ENCODE measurements at places on chromosomes 13 and 19.

- no peak for DNase-seq
These were observed 572 bp downstream of the SHISA2 start for GRCh38 chr13:26051231-26051656.

DNA sequence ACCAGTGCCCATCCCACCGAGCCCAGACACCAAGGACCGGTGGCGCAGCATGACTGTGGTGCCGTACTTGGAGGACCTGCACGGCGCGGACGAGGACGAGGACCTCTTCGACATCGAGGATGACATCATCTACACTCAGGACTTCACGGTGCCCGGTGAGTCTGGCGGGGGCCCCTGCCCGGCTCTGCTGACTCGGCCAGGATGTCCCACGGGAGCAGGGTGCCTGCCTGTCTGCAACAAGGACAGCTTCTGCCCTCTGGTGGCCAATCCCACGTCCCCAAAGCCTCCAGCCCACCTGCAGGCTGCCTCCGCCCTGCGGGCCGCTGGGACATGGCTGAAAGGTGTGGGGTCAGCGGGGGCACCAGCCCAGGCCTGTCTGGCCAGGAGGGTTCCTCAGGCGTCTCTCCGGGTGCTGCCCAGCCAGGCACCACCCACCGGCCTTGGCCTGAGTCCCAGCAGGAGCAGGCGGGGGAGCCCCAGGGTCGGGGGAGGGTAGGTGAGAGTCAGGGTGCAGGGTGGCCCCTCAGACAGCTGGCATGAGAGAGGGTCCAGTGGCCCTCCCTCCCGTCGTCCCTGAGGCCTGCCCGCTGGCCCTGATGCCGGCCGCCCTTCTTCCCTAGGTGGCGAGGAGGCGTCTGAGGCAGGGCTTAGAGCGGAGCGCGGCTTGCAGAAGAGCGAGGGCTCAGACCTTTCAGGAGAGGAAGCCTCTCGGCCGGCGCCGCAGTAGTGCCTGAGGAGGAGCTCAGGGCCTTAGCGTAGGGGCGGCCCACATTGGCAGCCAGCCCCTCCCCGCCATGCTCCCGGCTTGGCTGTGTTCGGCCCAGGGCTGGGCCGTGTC lies 14.6 kb downstream of the CBARP start:
- DNase-seq, result no peak

DNA sequence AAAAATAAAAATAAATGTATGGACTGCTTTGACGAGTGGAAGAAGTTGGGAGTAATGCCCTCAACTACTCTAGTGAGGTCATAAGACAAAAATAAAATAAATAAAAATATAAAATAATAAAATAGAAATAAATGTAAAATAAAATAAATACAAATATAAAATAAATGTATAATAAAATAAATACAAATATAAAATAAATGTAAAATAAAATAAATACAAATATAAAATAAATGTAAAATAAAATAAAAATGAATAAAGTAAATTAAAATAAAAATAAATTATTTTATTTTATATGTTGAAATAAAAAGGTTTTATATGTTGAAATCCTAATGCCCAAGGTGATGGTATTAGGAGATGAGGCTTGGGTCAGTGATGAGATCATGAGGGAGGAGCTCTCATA lies 20.1 kb upstream of the IGSF23 start:
- no peak for DNase-seq

DNA sequence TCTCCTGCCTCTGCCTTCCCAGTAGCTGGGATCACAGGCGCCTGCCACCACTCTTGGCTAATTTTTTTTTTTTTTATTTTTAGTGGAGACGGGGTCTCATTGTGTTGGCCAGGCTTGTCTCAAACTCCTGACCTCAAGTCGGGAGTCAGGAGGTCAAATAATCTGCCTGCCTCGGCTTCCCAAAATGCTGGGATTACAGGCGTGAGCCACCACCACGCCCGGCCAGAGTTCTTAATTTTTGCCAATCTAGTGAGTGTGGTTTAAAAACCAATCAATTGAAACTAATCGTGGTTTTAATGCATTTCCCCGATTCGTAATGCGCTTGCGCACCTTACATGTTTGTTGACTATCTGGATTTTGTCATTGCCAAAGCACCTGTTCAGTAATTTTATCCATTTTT lies 37.0 kb downstream of the SKA3 start:
- DNase-seq, result no peak

DNA sequence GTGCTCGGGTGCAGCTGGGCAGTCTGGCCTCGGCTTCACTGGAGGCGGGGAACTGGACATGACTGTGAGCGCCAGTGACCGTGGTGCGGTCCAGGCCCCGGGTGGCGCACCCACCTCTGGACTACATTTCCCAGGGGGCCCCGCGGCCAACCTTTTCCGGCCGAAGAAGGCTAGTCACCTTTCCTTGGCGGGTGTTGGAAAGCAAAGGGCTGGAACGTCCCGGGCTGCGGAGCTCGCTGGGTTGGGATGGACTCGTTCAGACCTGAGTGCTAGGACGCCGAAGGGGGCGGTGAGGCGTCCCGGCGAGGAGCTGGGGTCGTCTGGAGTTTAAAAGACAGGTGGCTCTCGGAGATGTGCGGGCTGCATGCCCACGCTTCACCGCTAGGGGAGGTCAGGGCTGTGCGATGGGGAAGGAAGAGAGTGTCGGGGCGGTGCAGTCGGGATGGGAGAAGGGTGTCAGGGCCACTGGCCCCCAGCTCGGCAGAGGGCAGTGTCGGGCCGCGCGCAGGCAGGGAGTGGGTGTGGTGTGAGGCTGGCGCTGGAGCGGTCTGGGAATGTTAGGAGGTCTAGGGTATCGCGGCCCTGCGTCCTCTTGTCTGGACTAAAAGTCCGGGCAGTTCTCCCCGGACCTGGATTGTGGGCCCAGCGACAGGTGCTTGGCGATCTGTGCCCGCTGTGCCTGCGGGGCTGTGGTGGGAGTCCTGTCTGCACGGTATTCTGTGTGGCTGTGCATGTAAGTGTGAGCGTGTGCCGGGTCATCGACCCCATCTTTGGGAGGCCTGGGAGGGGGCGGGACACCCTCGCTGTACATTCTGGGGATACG lies 57.1 kb downstream of the ZNF568 start:
- peak; percentile 90 for DNase-seq

DNA sequence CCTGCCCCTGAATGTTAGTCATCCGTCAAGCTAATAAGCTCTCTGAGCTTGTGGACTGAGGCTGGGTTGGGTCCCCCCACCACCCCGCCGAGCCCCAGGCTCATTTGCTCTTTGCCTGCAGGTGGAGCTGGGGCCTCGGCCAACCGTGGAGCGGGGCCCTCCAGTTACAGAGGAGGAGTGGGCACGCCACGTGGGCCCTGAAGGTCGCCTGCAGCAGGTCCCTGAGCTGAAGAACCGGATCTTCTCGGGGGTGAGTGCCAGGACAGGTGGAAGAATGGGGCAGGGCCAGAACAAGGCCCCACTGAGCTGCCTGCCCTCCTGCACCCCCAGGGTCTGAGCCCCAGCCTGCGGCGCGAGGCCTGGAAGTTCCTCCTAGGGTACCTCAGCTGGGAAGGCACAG lies 5.1 kb downstream of the TBC1D17 start:
- no peak for DNase-seq

- DNase-seq, result no peak
These were observed 77.1 kb downstream of the DNAJC3 start for GRCh38 chr13:95754069-95754468.

GRCh38 chr19:1181606-1182005 lies 7.5 kb upstream of the SBNO2 start:
- no peak for DNase-seq

DNA sequence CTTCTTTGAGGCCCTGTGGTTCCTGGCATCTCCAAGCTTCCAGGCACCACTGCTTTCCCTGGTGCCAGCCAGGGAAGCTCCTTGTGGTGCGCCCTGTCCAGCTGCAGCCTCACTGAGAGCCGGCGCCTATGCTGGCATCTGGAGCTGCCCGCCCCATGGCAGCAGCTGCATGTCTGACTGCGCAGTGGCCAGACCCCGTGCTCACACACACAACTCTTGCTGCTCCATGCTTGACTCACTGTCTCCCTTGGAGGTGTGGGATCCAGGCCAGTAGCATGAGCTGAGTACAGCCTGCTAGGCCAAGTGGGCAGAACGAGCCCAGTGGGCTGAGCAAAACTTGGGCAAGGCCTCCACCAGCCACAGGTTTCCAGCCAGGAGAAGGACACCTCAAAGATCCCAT lies 11.5 kb upstream of the SUPT20H start:
- no peak for DNase-seq

DNA sequence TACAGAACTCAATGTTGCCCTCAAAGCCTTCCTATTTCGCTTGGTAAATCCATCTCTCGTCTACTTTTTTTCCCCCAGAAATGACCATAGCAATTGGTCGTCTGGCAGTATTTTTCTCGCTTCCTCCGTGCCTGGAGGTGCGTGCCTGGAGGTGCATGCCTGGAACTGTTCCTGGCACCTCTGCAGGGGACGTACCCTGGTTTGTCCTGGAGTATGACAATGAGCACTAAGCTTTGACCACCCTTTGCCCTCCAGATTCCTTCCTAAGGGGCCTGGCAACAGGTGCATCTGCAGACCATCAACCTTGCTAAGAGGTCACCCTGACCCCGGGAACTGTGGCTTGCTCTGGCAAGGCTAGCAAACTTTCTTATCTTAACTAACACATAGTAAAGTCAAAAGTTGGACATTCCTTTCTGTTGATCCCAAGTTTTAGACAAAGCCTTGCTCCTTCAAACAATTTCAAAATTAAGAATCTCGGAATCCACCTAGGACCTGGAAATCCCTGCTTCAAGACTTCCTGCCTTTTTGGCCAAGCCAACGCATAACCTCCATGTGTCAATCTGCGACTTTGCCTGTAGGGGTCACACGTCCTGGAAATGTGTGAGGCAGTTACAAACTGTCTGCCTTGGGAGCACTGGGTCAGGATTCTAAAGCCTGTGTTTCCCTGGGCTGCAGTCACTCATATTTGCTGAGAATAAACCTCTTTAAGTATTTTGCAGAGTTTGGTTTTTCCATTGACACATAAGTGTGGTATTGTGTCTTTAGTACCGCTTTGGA lies 28.8 kb upstream of the TUBGCP3 start:
- DNase-seq, result peak; percentile 51

DNA sequence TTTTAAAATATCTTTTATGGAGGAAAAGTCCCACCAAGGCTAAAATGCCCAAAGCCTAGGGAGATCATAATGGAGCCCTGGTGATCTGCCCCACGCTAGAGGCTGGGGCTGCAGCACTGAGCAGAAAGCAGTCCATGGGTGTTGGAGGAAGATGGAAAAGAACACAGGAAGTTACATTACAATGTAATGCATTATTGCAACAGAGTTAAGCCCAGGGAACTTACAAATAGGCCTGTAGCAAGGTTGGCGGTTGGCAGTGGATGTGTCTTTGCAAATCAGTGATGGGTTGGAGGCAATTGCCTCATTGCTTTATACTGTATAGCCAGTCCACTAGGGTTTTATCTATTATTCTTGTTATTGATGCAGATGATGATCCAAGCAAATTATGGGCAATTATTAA lies 399.9 kb downstream of the NDFIP2 start:
- no peak for DNase-seq

DNA sequence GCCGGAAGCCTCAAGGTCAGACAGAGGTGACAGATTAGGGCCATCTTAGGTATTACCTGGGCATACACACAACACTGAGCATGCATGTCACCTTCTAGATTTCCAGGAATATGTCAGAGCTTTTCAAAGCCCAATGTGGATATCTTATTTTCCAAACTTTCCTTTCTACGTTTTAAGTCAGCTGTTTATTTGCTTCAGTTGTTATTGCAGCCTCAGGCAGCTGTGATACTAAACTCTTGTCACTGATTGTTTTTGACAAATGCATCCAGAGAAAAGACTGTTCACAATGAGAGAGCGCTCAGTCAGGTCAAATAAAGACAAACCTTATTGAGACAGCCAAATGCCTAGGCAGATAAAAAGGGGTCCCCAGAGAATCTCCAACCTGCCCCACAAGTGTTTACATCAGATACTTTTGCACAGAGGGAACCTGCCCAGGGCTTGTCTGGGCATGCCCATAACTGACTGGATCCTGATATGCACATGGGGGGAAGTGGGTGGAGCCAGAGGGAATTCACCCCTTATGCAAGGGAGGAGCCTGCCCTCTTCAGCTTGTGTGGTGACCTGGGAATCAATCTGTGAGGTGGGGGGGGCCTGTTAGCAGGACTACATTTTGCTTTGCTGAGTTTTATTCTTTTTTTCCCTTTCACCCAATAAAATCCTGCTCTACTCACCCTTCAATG lies 28.5 kb downstream of the MED4 start:
- no peak for DNase-seq

- no peak for DNase-seq
These were observed 268.2 kb upstream of the MAB21L1 start for GRCh38 chr13:35744566-35745178.

DNA sequence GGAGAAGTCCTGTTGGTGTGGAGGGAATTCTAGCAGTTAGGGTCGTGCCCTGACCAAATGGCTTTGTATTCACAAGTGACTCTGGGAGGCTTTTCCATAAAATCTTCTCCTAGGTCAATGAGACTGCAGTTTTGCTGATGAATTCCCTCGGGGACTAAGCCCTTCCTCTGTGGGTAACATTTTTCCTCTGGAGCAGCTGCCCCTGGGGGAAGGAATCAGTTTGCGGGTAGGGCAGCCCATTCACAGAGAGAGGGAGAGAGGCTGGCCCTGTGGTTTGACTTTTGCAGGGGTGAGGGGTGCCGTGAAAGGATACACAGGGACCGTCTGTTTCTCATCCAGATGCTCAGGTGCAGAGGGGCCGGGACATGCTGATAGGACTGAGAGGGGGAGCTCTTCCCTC lies 67.3 kb downstream of the ERICH6B start:
- no peak for DNase-seq

- peak; percentile 88 for DNase-seq
These were observed 25.9 kb downstream of the MPND start for GRCh38 chr19:4369109-4369887.

- DNase-seq, result no peak
These were observed 88.0 kb downstream of the STARD13 start for GRCh38 chr13:33197541-33197971.

- no peak for DNase-seq
These were observed 618 bp upstream of the ZBTB45 start for GRCh38 chr19:58520257-58520599.

GRCh38 chr13:37163641-37164265 lies 58.3 kb upstream of the CSNK1A1L start:
- no peak for DNase-seq

- DNase-seq, result no peak
These were observed 9.4 kb upstream of the ZNF426 start for GRCh38 chr19:9547870-9548269.

GRCh38 chr19:19956434-19957075 lies 55.8 kb downstream of the ZNF93 start:
- DNase-seq, result no peak

GRCh38 chr13:97387890-97388289 lies 46.1 kb upstream of the RAP2A start:
- DNase-seq, result no peak

- DNase-seq, result no peak
These were observed 25.4 kb downstream of the ZNF558 start for GRCh38 chr19:8806661-8807060.

- no peak for DNase-seq
These were observed 41.2 kb upstream of the USPL1 start for GRCh38 chr13:30576528-30576927.

GRCh38 chr19:7968796-7969554 lies 25.5 kb upstream of the TIMM44 start:
- no peak for DNase-seq

All from stimulated activated effector memory CD8-positive, alpha-beta T cell treated with anti-CD3 and anti-CD28 coated beads, Interleukin-12 subunit alpha, Interleukin-12 subunit beta, amount 100 ng/mL, for 72 hours (primary cell).